Osteocyte (in vitro differentiated cells): ENCODE measurements at places on chromosomes 7 and 10. TPM values are rescaled to one million over a fixed set of nuclear protein-coding genes. Genes with fewer than 3 reads are reported as not detected.

AMPH gene
- 9.8 and 10.7 TPM in 2 replicates for total RNA-seq

LMOD2 gene
- not detected in 2 replicates for total RNA-seq

CREB5 gene
- total RNA-seq, result 6.5 and 7.5 TPM in 2 replicates

CPXM2 gene
- not detected in 2 replicates for total RNA-seq

FAM131B gene
- total RNA-seq, result 17.0 and 18.4 TPM in 2 replicates

PTPRN2 gene
- 0.50 and 0.59 TPM in 2 replicates for total RNA-seq

WDR86 gene
- 0.39 TPM in 1 of 2 replicates, not detected in the other for total RNA-seq

ACTR3C gene
- total RNA-seq, result not detected in 2 replicates

NEUROD6 gene
- total RNA-seq, result not detected in 2 replicates

GRCh38 chr10:98316661-98317060 is 48.7 kb upstream of the LOXL4 start:
- DNase-seq, result no peak

DNA sequence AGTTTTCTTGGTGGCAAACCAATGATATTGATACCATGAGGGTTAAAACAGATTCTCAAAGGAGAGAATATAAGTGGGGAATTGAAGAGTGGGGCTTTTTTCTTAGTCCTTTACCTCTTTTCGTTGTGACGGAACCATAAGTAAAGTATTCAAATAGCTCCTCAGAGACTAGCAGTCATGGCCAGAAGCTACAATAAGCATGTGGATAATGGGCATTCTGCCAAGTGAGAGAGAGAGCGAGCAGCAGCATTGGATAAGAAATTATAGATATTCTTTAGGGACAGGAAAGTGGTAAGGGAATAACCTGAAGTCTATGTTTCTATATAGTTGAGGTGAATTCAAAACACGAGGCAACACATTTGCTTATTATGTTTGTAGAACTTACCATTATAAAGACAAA is 235.1 kb downstream of the SEMA3E start:
- no peak for DNase-seq

DNA sequence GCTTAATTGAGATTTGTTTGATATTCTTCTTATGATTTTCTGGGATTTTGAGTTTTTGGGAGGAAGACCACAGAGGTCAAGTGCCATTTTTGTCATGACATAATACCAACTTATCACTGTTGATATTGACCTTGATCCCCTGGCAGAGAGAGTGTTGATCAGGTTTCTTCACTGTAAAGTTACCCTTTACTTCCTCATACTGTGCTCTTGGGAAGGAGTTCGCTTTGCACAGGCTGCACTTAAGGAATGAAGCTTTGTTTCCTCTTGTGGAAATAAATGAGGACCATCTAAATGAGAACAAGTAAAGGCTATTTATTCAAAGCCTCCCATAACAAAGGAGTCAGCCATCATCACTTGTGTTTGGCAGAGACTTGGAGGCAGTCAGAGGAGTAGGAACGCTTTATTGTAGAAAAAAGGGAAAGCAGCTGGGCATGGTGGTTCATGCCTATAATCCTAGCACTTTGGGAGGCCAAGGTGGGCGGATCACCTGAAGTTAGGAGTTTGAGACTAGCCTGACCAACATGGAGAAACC is 16.1 kb downstream of the ST7 start:
- no peak for DNase-seq

DNA sequence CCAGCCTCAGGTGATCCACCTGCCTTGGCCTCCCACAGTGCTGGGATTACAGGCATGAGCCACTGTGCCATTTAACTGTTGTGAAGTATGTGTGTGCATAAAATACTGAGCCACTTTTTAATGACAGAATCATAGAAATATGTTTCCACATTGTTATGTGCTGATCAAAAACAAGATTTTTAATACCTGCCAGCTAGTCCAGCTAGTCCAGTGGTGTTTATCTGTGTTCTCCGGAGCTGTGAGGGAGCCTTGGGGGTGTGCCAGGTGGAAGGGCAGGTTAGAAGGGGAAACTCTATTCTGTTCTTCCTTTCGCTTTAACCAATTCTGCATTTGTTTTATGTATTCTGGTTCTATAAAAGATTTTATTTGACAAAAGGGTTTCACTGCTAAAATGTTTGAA is 7.0 kb downstream of the FAM221A start:
- DNase-seq, result no peak

GRCh38 chr10:19825700-19826099 is 9.5 kb downstream of the PLXDC2 start:
- no peak for DNase-seq

DNA sequence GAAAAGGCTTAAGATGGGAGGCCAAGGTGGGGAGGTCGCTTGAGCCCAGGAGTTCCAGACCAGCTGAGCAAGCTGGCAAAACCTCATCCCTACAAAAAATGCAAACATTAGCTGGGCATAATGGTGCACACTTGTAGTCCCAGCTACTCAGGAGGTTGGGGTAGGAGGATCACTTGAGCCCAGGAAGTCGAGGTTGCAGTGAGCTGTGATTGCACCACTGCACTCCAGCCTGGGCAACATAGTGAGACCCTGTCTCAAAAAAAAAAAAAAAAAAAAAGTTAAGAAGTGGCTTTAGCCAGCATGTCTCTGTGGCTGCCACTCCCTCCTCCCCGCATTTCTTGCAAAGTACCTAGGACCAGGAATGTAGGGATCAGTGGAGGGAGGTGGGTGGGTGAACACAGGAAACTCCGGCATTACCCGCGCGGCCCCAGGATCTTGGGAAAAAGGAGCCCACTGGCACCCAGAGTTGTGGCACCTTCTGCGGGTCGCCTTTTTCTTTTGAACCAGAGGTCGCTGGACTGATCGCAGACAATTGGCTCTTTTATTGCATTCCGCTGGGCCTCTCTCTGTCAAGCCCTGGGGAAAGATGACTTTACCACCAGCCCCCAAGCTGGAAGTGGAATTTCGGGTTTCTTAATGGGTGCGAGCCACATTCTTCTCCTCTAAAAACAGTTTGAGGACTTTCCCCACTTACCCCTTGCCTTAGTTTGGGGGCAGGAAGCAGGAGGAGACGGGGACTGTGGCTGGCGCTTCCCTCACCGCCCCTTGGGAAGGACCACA is 3.5 kb downstream of the VGF start:
- DNase-seq, result no peak

DNA sequence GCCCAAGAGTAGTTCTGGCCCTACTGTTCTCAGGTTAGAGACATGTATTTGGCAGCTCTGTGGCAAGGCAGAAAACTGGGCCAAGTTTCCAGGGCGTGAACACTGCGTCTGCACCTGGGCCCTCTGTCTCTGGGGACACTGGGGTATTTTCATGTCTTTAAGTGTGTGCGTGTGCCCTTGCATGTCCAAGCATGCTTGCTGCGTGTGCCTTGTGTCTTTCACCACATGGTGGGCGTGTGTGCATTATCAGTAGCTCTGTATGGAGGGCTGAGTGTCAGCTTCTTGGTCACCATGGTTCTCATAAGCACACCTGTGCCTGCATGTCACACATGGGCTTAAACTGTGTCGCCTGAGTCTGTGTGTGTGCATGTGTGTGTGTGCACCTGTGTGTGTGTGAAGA is 69.3 kb downstream of the HIPK2 start:
- no peak for DNase-seq

DNA sequence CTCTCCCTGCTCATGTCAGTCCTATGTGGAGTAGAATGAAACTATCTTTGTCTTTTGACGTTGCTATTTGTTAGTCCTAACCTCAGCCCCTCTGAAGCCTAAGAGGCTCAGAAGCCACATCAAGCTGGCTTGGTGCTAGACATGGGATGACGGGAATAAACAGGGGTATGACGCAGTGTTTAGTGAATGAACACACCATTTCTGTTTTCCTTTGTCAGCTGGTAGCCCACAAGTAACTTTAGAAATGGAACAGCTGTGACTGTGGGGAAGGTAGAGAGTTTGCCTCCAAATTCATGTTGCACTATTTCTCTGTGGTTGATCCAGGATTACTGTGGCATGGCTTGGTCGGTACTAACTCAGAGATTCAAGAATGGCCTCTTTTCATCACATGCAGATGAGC is 31.3 kb downstream of the COX15 start:
- DNase-seq, result no peak

GRCh38 chr10:84668186-84668763 is 339.9 kb downstream of the CCSER2 start:
- no peak for DNase-seq

- no peak for DNase-seq
These were observed 1.5 kb upstream of the HECW1 start for GRCh38 chr7:43110791-43111535.

DNA sequence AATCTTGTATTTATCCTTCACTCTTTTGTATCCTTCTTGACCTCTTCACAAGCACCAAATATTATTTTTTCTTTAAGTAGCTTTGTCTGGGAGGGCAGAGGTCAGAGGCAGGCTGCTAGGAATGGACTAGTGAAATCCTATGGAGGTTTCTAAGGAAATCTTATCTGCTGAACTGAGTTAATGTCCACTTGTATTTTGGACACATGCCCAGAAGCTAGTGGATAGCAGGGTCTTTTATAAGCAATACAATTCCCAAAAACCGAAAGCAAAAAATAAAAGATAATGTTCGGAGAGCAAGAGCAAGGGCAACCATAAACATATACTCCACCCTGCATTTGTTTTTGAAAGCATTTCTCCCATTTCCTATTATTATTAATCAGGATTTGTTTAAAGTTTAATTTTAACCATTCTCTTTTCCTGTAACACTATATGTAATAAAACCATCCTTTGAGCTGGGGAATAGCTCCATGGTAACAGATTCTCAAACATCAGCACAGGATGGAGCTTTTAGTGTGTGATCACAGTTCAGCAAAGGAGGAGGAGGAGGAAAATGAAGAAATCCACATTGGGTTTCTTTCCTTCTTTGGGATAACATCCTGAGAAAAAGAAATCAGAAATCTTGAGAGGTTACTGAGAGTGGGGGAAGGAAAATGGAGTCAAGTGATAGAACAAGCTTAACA is 328.2 kb upstream of the LRRN3 start:
- DNase-seq, result no peak

DNA sequence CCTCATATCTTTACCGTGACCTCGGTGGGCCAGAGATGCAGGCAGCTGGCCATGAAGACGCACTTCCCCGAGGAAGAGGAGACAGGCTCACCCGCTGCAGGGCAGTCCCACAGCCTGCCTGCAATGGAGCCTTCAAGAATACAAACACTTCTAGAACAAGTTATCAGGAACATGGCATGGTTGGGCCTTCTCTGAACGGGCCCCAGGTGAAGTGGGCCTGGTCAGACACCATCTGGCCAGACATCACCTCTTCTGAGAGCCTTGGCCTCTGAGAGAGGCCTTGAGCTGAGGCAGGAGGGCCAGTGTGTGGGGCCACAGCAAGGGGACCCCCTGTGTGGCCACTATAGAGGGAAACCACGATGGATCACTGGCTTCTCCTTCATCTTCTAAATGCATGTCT is 112.4 kb upstream of the GDF10 start:
- DNase-seq, result no peak

DNA sequence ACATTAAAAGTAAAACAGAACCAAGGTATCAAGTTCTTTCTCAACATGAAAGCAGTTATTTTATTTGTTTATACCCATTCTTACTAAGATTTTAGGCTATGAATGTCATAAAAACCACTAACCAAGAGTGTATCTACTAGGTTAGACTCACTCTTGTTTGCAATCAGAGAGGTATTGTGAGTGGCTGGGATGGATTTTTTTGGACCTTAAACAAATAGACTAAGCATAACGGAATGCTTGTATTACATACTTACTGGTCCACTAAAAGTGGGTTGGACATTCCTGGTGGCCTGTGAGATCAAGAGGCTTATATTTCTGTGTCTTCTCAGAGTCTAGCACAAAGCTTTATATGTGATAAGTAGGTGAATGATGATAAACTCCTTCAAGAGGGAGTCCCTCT is 32.6 kb upstream of the CBLL1 start:
- no peak for DNase-seq

- no peak for DNase-seq
These were observed 7.1 kb upstream of the PAX2 start for GRCh38 chr10:100738055-100738827.

GRCh38 chr7:9719303-9719702 is 1254.4 kb upstream of the PHF14 start:
- no peak for DNase-seq

DNA sequence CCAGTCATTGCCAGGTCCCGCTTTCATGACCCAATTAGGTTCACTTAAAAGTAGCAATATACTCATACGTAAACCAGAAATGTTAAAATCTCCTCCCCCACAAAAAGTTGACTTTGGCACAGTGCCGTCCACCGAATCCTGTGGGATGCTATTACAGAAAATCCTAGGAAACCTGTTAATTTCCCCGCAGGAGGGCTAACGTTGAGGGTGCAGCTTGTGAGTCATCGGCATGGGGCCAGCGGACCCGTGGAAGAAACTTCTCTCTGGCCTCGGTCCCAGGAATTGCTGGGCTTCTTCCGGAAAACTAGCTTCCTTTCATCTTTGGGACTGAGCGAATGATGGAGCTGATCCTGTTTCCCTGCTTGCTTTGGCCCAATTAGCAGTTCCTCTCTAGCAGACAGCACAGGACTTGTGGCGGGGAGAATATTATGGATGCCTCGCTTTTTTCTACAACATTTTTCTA is 13.5 kb downstream of the CRYGN start:
- DNase-seq, result no peak

- DNase-seq, result no peak
These were observed 86.2 kb downstream of the GPR85 start for GRCh38 chr7:113000316-113001020.

- DNase-seq, result no peak
These were observed 22.4 kb upstream of the PPA1 start for GRCh38 chr10:70255329-70256299.

- no peak for DNase-seq
These were observed 622.5 kb downstream of the TYW1 start for GRCh38 chr7:67619175-67619574.

DNA sequence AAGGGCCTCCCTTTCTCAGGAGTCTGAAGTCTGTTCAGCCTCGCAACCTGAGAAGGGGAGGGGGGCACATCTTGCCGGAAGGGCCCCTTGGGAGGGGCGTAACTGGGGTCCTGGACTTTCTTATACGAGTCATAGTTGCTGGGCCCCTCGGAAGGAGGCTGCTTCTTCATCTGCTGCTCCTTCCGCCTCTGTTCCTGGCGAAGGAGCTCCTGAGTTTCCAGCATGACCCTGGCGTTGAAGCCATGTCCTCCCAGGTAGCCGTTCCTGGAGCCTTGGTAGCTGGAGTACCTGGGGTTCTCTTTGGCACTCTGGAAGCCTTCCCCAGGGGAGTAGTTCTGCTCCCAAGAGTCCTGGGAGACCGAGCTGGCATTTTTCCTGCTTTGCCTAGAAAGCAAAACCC is 703.9 kb downstream of the PARD3 start:
- peak; percentile 71 for DNase-seq

DNA sequence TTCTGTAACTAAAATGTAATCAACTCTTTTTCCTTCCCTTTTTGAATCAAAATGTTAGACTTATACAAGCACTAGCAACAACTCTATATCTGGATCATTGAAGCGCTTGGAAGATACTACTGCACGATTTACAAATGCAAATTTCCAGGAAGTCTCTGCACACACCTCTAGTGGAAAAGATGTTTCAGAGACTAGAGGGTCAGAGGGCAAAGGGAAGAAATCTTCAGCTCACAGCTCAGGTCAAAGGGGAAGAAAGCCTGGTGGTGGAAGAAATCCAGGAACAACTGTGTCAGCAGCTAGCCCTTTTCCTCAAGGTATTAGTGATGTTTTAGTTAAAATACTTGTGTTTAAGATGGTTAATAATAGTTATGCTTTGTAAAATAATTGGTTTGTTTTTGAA is 136.4 kb downstream of the MLLT10 start:
- DNase-seq, result no peak

- DNase-seq, result no peak
These were observed 26.8 kb upstream of the DGKI start for GRCh38 chr7:137873524-137873923.
